Thoracic aorta (tissue), 2 donors: ENCODE measurements at places on chromosomes 16 and 17.

DNA sequence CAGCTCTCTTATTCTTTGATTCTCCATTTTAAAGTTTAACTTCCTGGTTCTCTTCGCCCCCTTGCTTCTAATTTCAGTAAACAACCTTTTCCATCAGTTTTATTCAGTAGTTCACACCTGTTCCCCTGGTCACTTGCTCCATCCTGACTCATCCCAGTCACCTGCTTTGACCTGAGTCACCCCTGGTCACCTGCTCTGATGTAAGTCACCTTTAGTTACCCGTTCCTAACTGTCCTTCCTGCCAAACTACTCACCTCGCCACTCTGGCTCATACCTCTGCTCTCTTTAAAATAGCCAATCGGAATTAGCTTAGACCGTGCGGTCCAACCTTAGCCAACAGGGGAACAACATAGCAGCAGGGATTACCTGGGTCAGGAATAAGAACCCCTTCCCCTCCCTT lies 4.7 kb upstream of the NLRC5 start:
- H3K27me3 ChIP-seq = no peaks in the 10 kb centered on the region
- H3K4me3 ChIP-seq = no peak overlapping the region

DNA sequence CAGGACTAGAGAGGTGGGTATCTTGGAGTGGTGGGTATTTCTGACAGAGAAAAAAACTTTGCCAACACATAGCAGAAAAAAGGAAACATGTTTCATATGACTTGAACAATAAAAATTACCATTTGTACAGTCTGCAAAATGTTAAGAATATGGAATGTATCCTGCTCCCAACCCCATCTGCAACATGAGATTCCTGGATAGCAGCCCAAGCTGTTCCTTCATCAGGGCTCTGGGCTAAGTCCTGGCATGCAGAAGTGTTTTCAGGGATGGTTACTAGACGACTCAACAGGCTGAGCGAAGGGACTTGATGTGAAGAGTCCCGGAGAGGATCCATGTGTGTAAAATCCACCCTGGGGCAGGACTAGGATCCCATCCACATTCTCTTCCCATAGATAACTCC lies 121.0 kb upstream of the IRX3 start:
- no peaks in the 10 kb centered on the region for H3K4me1 ChIP-seq
- DNase-seq = no peak
- no peak overlapping the region for H3K4me3 ChIP-seq
- H3K27ac ChIP-seq = no peak overlapping the region

- H3K4me3 ChIP-seq = no peak overlapping the region
- H3K36me3 ChIP-seq = no peaks in the 10 kb centered on the region
- no peaks in the 10 kb centered on the region for H3K4me1 ChIP-seq
- H3K27ac ChIP-seq = no peak overlapping the region
Measured at GRCh38 chr16:12971241-12971640, 69.8 kb downstream of the SHISA9 start.

DNA sequence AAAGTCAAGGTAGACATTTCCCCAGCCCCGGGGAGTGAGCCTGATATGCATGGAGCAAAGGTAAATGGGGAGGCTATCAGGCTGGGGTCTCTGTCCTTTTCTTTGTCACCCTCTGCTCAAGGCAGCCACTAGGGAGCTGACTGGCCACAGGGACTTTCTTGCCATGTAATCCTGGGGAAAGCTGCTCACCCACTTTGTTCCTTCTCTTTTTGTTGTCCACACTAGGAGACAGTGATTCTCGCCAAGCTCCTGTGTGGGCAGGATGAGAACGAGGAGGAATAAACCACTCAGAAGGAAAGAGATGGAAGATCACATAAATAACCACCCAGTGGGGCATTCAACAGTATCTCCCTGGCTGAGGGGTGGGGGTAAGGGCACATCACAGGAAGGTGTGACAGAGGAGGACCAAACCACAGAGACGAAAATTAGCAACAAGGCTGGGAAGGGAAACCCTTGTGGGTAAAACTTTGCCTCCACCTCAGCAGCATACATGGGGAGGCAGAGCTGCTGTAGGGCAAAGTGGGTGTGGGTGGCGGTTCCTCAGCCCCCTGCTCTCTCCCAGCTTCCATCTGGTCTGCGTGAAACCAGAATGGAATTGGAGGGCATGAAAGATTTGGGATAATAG lies 26.2 kb upstream of the CCL1 start:
- H3K36me3 ChIP-seq = no peaks in the 10 kb centered on the region
- H3K4me3 ChIP-seq = no peak overlapping the region
- H3K4me1 ChIP-seq = peaks cover 4% of the 10 kb centered on the region
- H3K27me3 ChIP-seq = no peaks in the 10 kb centered on the region

DNA sequence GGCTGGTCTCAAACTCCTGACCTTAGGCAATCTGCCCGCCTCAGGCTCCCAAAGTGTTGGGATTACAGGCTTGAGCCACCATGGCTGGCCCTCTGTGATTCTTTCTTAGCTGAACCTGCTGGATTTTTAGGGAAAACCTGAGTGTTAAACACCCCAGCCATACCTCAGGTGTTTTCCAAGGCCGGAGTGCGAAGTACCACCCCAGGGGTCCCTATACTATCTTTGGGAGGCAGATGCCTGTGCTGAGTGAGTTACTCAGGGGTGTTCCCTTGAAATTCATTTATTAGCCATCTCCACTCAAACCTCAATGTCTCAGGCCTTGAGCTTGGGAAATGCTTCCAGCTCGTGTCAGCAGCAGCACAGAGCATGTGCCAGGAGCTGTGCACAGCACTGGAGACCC lies 432.7 kb downstream of the SLC39A11 start:
- no peak for DNase-seq
- no peaks in the 10 kb centered on the region for H3K4me1 ChIP-seq
- H3K36me3 ChIP-seq = no peaks in the 10 kb centered on the region
- no peak overlapping the region for H3K4me3 ChIP-seq

- no peak for DNase-seq
- H3K27me3 ChIP-seq = no peaks in the 10 kb centered on the region
- no peak overlapping the region for H3K27ac ChIP-seq
- H3K4me1 ChIP-seq = no peaks in the 10 kb centered on the region
Measured at GRCh38 chr16:76940251-76940650, 250.7 kb upstream of the MON1B start.

- no peaks in the 10 kb centered on the region for H3K36me3 ChIP-seq
- H3K27ac ChIP-seq = no peak overlapping the region
- no peak overlapping the region for H3K4me3 ChIP-seq
- no peak for DNase-seq
Measured at GRCh38 chr17:79628861-79629547, 18.2 kb upstream of the RBFOX3 start.

DNA sequence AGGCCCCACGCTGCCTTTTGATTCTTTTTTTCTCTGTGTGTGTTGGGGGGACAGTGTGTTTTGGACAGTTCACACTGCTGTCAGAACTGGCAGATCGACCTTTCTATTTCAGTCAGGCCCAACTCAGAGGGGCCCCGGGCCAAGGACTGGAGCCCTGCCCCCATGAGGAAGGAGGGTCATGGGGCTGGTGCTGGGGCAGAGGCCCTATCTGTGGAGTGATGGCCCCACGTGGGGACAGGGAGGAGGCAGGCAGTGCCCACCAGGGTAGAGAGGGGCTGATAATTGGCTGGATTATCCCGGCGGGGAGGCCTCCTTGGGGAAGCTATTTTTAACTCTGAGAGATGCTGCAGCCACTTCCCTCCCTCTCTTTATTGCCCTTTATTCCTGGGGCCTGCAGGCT lies 5.7 kb upstream of the KCNJ12 start:
- DNase-seq = no peak
- no peak overlapping the region for H3K27ac ChIP-seq
- no peaks in the 10 kb centered on the region for H3K36me3 ChIP-seq
- no peaks in the 10 kb centered on the region for H3K4me1 ChIP-seq

- no peak overlapping the region for H3K4me3 ChIP-seq
- H3K4me1 ChIP-seq = no peaks in the 10 kb centered on the region
- H3K27me3 ChIP-seq = no peaks in the 10 kb centered on the region
- no peaks in the 10 kb centered on the region for H3K36me3 ChIP-seq
- DNase-seq = no peak
Measured at GRCh38 chr16:57600952-57601580, 27.4 kb upstream of the ADGRG1 start.

DNA sequence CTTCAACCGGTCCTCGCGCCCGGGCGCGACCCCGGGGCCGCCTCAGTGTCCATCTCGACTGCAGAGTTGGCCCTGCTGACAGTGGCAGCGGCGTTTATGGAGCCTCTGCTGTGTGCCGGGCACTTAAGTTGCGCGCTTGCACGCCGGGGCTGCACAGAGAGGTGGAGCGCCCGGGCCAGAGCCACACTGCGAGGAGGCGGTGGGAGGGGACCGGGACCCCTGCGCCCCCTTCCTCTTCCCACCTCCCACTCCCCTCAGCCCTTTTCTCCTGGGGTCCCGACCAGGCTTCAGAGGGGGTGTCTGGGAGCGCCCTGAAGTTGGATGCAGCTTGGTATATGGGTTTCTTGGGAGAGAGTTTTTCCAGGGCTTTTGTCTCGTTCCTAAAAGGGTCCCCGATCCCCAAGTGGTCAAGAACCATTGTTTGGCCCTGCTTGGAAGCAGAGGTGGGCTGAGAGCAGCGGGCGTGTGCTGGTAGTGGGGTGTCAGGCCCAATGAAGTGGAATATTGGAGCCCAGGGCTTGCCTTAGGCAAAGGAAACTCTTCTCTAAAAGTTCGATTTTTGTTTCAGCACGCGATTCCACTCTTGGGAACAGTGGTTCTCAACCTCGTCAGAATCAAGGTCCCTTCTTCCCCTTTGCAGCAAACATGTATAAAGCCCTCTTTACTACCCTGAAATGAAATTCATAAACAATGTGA lies 605 bp downstream of the MRTFB start:
- peaks cover 8% of the 10 kb centered on the region for H3K4me1 ChIP-seq
- no peaks in the 10 kb centered on the region for H3K27me3 ChIP-seq
- peak overlapping the region; percentile 61 for H3K27ac ChIP-seq
- H3K4me3 ChIP-seq = peak overlapping the region; percentile 99
- H3K36me3 ChIP-seq = no peaks in the 10 kb centered on the region

GRCh38 chr17:50130559-50131305 lies 772 bp upstream of the SAMD14 start:
- peaks cover 62% of the 10 kb centered on the region for H3K4me1 ChIP-seq
- H3K4me3 ChIP-seq = peak overlapping the region; percentile 73
- H3K27me3 ChIP-seq = no peaks in the 10 kb centered on the region
- DNase-seq = no peak
- peaks cover 12% of the 10 kb centered on the region for H3K36me3 ChIP-seq

DNA sequence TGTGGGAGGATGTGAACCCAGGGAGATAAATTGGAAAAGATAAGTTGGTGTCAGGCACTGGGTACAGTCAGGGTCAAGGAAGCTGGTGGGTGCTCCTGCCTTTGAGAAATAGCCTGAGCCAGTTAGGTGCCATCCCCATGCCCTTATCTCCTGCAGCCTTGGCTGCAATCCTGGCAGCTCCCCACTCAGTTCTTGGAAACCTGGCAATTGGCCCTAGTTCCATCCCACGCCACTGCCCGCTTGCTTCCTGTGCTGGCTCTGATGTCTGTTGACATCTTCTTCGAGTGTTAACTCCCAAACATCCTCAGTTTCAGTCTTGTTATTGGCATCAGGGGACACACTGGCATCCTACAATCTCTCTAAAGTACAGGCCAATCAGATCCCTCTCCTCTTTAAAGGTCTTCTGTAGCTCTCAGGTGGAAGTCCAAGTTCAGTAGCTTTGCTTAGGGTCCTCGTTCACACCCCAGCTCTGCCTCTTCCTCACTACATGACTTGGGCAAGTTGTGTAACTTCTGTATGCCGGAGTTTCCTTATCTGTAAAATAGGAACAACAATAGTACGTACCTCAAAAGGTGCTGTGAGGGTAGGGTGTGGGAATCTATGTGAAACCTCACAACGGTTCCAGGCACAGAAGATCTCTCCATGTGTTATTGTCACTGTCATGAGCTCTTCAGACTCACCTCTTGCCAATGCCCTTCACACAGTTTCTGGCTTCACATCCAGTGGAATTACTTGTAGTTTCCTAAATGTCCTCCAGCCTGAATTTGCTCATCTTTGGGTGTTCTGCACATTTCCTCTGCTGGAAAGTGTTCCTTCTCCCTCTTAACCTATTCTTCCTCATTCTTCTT lies 13.5 kb upstream of the PRKAR1A start:
- no peak overlapping the region for H3K4me3 ChIP-seq
- H3K36me3 ChIP-seq = no peaks in the 10 kb centered on the region
- no peak for DNase-seq

DNA sequence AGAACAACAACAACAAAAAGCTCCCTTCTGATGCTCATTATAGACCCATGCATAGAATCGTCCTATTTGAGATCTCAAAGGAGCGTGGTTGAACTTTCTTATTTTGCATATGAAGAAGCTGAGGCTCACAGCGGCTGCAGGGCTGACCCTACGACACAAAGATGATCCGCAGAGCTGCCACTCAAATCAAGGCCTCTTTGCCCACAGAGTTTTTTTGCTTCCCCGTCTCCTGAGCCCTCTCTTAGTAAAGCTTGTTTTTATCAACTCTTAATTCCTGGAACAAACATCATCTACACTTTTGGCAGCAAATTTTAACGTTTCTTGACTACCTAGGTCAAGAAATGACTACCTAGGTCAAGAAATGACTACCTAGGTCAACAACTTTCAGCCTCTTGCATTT lies 73.7 kb downstream of the C16orf95 start:
- no peaks in the 10 kb centered on the region for H3K4me1 ChIP-seq
- no peaks in the 10 kb centered on the region for H3K36me3 ChIP-seq
- no peak overlapping the region for H3K27ac ChIP-seq

GRCh38 chr17:34364751-34365150 lies 1.7 kb upstream of the CCL1 start:
- DNase-seq = no peak
- H3K27ac ChIP-seq = no peak overlapping the region
- H3K4me1 ChIP-seq = no peaks in the 10 kb centered on the region
- H3K36me3 ChIP-seq = no peaks in the 10 kb centered on the region

- no peaks in the 10 kb centered on the region for H3K36me3 ChIP-seq
- no peak for DNase-seq
Measured at GRCh38 chr16:31508706-31509195, 560 bp upstream of the RUSF1 start.

GRCh38 chr16:8182761-8183160 lies 407.6 kb downstream of the TMEM114 start:
- DNase-seq = no peak
- no peak overlapping the region for H3K27ac ChIP-seq
- no peak overlapping the region for H3K4me3 ChIP-seq
- H3K36me3 ChIP-seq = no peaks in the 10 kb centered on the region
- H3K4me1 ChIP-seq = no peaks in the 10 kb centered on the region
- H3K27me3 ChIP-seq = no peaks in the 10 kb centered on the region
